ENCODE measurements at places on chromosomes 5 and 9.

- DNase-seq, result no peak
Observed at GRCh38 chr9:75707191-75707590, 183.3 kb upstream of the PCSK5 start.

DNA sequence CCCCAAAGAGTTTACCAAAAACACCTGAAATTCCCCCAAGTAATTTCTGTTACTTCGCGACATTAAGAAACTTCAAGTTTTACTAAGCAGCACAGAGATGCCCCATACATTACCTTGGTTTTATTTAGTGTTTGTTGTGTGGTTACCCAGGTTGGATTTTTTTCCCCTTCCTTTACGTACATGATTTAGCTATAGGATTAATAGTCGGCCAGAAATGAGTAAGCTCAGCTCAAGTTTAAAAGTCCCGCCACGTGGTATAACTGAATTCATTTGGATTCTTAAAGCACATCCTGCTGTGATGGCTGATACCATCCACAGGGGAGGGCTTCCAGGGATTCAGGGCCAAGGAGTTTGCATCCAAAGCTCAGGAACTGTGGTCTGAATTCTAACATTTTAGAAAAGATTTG is 75.9 kb downstream of the DAP start:
- DNase-seq, result no peak

DNA sequence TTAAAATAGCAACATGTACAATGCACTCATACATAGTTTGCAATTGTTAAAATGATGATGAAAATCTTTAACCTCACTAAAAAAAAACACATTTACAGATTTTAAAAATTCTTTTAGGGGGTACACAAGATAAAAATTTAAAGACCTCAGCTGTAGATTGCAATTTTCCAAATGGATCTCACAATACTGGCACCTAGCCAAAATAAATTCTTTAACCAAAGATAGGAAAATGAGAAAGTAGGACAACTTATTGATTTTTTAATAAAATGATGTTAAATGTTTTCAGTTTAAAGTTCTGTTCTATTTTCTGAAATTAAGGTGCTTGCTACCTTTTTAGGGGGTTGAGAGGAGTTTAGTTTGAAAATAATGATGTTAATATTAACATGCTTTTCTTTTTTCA is 90.0 kb downstream of the PCSK1 start:
- no peak for DNase-seq

DNA sequence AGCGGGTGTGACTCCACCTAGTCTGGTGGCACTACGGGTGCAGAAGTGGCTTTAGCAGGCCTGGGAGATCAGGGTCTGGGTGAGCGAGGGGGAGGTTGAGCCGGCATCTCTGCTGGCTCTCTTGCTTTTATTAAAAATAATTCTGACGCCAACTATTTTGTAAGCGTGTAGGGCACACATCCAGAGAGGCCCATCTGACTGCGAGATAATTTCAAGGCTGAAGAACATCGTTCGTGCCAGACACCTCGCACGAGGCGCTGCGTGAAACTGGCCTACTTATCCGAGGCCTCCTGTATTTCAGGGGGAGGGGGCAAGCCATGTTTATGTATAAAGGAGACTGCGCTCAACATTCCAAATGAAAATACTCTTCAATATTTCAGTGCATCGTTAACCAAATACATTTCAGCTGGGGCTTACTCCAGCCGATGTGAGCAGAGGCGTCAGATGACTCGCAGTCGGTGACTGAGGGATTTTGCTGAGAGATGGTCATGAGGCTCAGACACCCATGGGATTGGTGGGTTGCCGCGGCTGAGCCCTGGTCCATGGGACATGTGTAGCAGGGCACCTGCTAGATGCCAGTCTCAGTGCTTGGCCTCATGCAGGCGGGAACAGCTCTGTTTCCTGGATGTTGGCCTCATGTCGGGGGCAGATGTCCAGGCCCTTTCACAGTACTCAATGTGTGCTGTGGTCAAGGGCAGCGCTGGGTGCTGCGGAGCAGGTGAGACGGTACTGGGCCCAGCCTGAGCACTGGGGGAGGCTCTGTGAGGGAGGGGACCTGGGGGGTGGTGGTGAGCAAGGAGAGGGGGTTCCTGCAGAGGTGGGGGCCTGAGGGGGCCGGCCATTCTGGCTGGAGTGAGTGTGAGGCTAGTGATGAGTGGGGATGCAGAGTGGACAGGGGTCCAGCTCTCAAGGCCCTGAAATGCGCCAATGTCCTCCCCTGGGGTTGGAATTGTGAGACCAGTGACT is 201.5 kb downstream of the DAB2IP start:
- no peak for DNase-seq

GRCh38 chr9:103839197-103839596 is 254.9 kb upstream of the SMC2 start:
- DNase-seq, result no peak

DNA sequence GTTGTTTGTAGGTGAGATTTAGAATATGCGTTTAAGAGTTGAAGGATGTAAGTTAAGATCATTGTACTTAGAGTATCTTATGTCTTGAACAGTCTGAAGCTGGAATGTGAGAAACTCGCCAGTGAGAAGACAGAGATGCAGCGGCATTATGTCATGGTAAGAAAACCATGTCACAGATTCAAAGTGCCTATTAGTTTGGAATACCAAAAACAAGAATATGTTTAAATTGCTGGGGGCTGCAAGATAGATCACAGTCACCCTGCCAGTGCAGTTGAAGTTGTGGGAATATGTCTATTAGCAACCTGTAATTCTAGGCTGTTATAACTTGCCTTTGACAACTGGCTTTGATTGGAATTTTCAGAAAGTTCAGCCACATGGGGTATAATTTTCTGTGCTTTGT is 3.0 kb downstream of the TLE4 start:
- DNase-seq, result no peak

DNA sequence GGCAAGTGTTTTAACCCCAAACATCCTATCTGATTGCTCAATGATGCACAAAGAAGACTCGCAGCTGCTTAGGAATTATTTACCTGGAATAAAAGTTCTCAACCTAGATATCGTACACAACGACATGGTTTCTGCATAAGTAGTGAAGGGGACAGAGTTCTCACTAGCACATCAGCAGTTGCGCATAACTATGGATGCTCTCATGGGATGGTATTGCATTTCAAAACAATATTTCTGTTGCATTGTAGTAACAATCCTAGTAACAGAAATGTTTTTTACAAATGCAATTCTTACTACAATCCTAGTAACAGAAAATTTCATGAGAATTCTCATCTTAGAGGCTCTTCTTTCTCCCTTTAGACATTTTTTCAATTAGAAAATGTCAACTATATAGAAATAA is 94.5 kb upstream of the MINAR2 start:
- DNase-seq, result no peak

DNA sequence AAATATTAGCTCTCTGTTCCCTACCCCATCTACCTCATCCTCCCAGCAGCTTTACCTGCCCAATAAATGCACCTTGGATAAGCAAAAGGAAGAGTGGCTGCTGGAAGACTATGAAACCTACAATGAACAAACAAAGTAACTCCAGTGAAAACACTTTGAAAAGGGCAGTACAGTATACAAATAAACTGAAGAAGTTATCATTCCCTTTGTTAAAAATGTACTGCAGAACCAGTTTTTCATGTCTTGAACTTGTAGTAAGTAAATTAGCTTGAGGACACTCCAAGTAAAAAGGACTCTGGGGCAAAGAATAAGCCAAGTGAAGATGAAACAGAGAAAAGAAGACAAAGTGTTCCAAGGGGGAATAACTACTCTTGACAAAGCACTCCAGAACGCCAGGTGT is 457.1 kb downstream of the DTWD2 start:
- DNase-seq, result no peak

DNA sequence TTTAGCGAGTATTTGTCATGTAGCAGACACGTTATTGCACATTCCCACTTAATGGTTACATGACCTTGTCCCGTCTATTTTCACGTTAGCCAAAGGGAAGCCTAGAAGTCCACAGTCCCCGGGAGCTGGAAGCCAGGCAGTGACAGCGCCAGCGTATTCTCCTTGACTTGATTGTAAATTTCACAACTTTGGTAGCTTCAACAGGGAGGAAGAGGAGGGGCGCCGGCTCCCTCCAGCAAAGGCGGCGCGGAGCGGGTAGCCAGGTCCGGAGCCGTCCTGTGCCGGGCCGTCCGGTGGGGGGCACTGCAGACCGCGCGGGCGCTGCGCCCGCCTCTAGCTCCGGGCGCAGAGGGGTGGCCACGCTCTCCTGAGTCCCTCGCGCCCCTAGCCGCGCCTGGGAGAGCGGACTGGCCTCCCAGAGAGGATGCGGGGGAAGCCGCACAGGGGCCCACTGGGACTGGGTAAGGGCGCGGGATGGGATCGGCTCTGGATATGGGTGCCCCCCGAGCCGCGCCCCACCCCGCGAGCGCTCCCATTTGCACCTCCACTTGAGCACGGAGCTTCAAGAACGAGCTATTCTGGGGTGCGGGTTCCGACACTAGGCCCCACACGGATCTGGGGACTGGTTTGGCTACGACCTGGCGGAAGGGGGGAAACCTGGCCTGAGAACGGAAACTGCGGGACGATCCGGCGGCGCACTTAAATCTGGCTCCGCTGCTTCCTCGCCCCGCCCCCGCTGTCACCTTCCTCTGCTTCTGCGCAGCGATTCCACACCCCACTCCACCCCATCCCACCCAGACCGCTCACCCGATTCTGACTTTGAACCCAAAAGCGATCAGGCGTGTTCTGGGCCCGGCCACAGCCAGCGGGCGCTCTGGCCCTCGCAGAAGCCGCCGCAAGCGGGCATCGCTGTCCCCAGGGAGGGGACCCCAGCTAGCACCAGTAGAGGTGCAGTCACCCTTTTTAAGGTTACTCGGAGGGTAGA is 23.8 kb downstream of the KLF4 start:
- peak; percentile 22 for DNase-seq

DNA sequence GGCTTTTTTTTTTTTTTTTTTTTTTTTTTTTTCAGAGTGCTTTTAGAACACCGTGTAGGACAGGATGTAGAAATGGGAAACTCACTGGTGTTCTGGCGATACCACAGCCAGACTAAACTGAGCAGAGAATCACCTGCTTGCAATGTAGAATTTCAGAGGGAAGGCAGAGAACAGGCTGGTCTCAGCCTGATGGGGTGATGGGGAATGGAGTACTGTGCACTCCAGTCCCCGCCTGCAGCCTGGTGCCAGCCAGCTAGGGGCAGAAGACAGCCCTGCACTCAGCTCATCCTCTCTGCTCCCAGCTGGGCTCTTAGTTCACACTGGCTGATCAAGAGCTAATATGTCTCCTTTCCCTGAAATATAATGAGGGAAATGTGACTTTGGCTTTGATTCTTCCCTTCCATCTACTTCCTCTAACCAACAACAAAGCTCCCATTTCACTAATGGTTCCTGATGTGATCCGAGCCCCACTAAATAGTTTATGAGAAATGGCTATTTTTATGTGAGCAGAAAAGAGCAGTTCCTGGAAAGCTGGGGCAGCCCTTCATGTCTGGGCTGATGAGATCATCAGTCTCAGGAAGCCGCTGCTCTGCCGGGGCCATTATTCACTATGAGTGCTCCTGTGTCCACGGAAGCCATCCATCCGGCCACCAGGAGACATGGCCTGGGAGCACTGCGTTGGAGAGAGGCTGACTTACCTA is 209.7 kb downstream of the GADD45G start:
- no peak for DNase-seq

GRCh38 chr5:127297348-127298035 is 6.9 kb downstream of the MEGF10 start:
- no peak for DNase-seq

- no peak for DNase-seq
Observed at GRCh38 chr5:86118542-86118941, 499.2 kb upstream of the COX7C start.

- DNase-seq, result peak; percentile 68
Observed at GRCh38 chr5:78345485-78345884, 14.9 kb upstream of the SCAMP1 start.

DNA sequence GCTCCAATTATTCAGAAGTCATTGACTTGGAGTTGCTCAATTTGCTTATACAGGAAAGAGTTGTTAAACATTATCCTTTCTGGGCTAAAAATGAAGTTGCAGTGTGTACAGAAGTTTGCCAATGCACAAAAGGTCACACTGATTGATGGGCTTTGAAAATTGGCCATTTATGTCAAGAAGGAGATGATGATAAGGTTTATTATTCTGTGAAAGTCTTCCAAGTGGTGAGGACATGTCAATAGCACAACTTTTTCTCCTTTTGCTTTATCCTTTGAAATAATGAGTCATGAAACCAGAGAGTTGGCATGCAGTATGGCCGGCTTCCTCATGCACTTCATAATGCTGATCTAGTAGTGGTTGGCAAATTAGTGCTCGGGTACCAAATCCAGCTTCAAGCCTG is 848.5 kb upstream of the WWC1 start:
- peak; percentile 18 for DNase-seq

GRCh38 chr5:64364426-64364825 is 141.4 kb upstream of the RGS7BP start:
- DNase-seq, result no peak

- DNase-seq, result no peak
Observed at GRCh38 chr5:166959766-166960165, 1331.7 kb upstream of the WWC1 start.

DNA sequence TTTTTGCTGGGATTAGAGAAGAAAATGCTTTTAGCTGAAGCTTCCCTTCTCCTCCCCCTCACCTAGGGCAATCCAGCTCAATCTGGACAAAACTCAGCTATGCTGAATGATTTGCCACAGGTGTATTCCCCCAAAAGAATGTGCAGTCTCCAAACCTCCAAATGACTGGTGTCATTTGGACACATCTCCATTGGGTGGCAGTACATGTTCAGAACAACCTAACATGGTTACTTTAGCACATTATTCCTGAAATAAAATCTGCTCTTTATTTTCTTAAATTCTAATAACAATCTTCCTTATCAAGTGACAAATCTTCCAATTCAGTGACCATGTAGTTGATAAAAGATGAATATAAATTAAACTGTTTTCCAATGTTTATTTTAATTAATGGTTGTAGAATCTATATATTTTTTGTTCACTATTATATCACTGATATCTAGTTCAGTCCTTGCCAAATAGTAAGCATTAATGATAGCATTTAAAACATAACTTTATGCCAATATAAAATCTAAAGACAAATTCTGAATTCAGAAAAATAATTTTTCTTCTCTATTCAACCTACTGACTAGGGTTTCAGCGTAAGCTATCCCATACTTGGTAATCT is 61.3 kb upstream of the MOCS2 start:
- DNase-seq, result no peak

DNA sequence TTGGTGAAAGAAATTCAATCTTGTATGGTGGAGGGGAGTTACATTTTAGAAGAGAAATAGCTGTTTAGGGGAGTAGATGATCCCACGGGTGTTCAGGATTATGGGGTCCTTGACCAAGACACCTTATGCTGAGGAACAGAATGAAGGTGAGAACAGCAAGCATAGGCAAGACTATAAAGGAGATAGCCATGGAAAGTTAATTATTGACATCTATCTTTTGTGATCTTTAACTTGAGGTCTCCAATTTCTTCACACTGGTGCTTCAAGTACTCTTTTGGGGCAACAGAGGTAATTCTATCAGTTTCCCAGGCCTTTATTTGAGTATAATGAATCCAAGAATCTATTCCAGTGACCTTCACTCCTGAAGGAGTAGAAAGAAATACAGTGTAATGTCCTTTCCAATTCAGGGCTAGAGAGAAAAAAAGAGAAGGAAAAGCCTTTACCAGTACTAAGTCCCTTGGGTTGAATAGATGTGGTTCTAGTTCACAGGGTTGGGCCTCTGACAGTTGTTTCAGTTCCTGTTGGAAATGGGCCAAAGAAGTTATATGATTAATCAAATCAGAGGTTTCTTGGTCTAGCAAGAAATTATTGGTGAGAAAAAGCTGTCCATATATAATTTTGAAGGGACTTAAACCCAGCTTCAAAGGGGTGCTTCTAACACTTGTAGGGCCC is 2104.1 kb upstream of the ACO1 start:
- no peak for DNase-seq

GRCh38 chr9:13324988-13325387 is 45.5 kb upstream of the MPDZ start:
- peak; percentile 55 for DNase-seq

Data from NCI-H226 (cell line).